ENCODE measurements at places on chromosomes 12 and 14.

DNA sequence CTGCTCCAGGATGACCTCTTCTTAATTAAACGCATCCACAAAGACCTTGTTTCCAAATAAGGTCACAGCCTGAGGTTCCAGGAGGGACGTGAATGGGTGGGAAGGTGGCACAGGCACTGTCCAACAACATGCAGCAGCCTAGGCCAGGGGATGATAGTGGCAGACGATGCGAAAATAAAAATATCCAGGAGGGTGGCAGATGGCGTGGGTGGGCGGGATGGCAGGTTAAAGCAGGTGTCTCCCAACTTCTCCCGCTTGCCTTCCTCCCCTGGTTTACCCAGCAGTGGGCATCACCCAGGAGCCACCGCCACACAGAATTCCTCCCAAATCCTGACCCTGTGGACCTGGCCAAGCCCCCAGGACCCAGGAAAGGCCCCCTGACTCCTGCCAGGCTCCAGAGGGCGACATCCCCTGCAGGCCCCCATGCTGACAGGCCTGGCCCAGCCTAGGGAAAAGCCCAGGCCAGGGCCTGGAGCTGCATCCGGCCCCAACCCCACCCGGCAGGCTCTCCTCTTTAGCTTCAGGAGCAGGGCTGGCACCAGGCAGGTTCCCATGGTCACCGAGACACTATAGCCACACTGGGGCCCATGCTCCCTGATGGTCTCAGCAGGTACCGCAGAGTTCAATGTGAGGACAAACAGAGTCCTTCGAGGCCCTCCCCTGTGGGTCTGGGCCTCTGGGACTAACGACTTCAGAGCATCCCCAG lies 9.7 kb downstream of the NCOR2 start:
- DNase-seq = peak; percentile 76

DNA sequence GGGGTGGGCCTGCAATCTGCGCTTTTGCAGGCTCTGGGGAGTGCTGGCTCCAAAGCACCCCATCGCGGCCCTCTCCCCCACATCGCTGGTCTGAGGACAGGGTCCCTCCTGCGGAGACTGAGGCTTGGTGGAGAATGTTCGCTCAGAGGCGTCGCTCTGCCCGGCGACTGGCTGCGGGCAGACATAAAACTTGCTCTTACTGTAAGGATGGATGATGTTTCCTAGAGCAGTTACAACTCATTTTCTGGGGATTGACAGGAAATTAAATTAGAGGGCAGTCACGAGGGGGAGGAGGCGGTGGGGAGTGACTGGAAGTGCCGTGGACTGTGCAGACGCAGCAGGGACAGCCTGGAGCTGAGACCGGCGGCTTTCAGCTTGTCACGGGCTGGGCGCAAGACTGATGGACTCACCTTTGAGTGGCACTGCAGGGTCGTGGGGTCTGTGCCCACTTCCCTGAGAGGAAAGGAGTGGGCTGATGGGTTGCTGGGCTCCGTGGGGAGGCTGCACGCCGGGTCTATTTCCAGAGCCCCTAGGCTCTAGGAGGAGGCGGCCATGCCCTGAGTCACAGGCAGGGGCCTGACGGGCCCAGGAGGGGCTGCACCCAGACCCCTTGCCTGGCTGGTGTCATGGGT lies 32.8 kb downstream of the NOC4L start:
- DNase-seq = no peak

GRCh38 chr14:68539241-68539737 lies 253.6 kb downstream of the ZFP36L1 start:
- DNase-seq = no peak

DNA sequence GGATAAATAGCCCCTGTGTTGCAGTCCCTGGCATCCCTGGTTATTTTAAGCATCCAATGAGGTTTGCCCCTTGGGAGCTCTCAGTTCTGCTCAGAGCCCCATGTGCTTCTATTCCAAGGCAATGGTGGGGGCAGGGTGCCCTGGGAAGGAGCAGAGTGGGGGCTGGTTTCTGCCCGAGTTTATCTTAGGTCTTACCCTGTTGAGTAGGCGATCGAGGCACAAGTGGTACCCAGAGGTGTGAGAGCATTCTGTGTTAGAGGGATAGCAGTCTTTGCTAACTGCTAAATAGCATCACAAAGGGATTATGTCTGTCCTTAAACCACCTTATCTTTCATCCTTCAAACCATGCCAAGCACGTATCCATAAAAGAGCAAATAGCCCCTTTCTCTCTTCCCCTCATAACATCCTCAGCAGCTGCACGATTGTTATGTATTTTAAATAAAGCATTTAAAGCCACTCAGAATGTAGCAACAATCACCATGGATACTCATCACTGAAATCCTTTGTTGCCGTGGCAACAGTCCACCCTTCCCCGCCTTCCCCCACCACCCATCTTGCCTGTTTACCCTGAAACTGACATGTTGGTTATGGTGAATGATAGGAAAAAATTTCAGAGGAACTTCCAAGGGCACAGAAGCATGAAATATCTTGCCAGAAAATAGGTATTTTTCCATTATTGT lies 139.3 kb downstream of the PTPN11 start:
- no peak for DNase-seq

- DNase-seq = no peak
Observed at GRCh38 chr12:59036347-59036746, 116.0 kb upstream of the LRIG3 start.

GRCh38 chr14:51871846-51872245 lies 11.4 kb downstream of the GNG2 start:
- peak; percentile 49 for DNase-seq
